ENCODE measurements at places on chromosomes 6 and 20.

DNA sequence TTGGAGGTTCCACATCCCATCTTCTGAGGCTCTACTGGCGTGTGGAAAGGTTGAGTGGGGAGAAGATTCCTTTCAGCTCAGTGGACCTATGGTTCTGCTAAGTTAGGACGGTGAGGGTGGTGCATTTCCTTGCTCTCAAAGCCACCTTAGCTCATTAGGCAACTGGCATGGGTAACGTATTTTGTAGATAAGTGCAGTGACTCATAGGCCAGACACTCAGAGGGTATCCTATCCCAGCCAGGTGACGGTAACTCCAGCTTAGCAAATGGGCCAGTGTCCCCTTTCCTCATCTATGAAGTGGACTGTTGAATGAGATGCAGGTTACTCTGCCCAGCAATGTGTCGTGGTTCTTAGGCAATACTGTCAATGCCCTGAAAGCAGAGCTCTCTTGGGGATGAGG is 3.7 kb downstream of the RPS6KA2 start:
- no peak for DNase-seq

DNA sequence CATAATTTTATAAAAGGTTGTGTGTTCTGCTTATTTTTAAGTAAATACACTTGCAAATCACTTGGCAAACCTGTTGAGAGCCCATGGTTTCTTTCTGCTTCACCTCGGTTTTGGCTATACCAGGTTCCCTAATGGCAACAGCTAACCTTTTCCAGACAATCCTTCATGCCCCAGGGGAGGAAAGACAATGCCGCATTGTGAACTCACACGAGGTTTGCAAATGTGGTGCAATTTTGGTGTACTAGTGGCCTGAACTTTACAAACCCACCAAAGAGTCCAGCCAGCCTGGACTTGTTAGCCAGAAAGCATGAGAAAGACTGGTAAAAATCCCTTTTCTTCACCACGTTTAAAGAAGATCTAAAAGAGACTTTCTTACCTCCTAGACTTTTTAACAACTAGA is 84.8 kb upstream of the SOX4 start:
- DNase-seq, result no peak

DNA sequence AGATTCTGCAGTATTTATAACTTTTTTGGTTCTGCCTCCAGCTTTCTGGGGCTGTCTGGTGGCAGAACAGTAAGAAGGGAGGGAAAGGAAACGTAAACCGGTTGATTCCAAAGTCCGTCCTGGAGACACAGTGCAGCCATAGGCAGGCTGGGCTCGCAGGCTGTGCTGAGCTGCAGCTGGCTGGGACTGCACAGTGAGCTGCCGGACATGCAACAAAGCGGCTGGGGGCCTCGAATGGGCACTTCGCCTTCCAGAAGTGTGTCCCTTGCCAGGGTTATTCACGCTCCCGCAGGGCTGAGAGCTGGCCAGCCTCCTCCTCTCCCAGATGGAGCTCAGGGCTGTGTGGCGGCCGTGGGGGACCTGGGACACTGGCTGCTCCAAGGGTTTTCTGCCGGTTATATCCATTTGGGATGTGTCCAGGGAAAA is 78.1 kb upstream of the CD93 start:
- no peak for DNase-seq

GRCh38 chr20:44181611-44182010 is 5.4 kb downstream of the JPH2 start:
- DNase-seq, result no peak
